Erythroblast (primary cell): ENCODE measurements at places on chromosomes 7 and 10.

- no peak for DNase-seq
Measured at GRCh38 chr7:1915956-1916600, 246.0 kb downstream of the ELFN1 start.

DNA sequence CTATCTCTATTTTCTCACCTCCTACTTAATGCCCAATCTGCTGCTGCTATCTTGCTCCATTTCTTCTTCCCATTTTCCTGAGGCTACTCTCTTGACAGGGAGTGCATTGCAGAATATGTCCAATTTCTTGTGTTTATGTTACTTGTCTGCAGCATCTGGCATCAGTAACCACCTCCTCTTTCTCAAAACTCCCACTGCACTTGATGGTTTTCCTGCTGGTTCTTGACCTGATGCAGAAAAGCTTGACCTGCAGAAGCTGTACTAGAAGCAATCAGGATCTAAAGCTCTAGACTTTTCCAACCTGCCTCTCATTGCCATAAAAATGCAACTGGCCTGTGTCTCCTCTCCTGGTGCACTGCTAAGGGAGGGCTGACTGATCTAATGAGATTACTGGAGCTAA lies 287.8 kb downstream of the ZEB1 start:
- no peak for DNase-seq

DNA sequence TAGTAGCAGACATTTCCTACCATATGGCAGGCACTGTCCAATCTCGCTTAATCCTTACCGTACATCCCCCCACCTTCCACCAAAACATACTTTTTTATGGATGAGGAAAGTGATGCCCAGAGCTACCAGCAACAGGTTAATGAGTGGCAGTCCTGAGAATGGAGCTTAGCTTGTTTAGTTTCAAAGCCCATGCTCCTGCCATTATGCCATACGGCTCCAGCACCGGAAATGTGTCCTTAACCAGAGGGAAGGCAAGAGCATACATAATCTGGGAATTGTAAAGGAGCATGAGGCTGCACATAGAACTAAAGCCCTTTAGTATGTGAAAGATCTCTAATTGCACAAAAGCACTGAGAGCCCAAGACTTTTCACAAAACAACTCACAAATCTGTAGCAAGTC lies 155.9 kb upstream of the PHYHIPL start:
- no peak for DNase-seq

DNA sequence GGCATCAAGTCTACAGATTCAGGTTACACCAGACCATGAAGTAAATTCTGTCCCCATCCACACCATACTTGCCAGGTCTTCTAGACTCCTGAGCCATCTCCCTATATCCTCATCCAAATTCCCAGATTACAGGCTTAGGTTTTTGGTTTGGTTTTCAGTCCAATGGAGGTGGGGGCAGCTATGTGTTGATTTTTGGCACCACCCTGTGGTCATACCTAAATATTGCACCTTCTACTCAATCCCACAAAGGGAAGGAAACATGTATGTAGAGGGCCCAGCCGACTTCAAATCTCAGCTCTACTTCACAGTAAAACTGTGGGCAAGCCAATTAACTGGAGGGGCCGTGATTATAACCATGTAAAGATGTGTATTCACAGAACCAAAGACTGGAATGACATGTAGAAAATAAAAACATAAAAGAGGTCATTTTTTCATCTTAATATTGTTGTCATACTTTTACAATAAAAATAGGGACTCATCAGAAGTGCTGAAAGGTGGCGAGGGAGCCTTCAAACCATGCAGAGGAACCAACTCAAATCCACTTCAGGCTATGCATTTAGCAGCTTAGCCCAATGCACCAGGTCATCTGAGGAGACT lies 19.8 kb downstream of the ERCC6 start:
- DNase-seq = peak; percentile 42

DNA sequence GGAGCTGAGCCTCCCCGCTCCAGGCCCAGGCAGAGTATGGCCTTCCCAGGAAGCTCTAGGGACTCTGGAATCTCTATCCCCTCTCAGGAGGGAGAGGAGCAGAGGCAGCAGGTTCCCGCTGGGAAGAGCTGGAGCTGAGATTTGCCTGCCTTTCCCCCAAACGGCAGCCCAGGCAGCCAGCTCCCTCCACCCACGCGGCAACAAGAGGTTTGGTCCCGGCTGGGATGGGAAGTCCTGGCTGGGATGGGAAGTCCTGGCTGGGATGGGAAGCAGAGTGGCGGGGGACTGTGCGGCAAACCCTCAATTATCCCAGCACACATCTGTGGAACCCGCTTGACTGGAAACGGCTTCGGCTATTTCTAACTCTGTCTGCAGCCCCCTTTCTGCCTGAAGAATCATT lies 223.0 kb downstream of the ELFN1 start:
- DNase-seq = no peak

- no peak for DNase-seq
Measured at GRCh38 chr7:158779061-158780000, 50.0 kb downstream of the ESYT2 start.
